ENCODE measurements at places on chromosomes 1 and 21.

DNA sequence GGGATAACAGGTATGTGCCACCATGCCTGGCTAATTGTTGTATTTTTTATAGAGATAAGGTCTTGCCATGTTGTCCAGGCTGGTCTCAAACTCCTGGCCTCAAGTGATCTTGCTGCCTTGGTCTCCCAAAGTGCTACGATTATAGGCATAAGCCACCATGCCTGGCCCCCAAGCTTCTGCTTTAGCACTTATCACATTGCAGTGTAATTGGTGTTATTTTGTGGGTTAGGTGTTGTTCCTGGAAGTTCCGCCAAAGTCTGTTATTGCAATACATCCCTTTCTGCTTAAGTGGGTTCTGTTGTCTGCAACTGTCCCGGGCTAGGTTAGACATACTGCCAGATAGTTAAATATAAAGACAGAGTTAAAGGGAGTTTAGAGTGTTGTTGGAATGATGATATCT, 3.4 kb downstream of the ZCCHC17 start:
- no peak for DNase-seq

GRCh38 chr1:102163799-102164198, 167.1 kb upstream of the OLFM3 start:
- no peak for DNase-seq

- no peak for DNase-seq
Measured at GRCh38 chr1:241186716-241187115, 170.3 kb downstream of the RGS7 start.

GRCh38 chr1:162753998-162754585, 36.4 kb upstream of the HSD17B7 start:
- DNase-seq = no peak

DNA sequence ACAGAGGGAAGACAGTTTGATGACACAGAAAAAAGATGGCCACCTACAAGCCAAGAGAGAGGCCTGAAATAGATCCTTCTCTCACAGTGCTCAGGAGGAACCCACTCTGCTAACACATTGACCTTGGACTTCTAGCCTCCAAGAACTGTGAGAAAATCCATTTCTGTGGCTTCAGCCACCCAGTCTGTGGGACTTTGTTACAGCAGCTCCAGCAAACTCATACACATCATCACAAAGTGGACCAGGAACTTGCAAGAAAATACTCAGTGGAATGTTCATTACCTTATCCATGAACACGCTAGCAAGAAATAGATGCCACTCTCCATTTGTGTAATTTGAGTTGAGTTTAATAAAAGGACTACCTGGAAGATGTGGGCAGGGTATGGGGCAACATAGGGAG, 38.1 kb upstream of the VWA5B1 start:
- no peak for DNase-seq

DNA sequence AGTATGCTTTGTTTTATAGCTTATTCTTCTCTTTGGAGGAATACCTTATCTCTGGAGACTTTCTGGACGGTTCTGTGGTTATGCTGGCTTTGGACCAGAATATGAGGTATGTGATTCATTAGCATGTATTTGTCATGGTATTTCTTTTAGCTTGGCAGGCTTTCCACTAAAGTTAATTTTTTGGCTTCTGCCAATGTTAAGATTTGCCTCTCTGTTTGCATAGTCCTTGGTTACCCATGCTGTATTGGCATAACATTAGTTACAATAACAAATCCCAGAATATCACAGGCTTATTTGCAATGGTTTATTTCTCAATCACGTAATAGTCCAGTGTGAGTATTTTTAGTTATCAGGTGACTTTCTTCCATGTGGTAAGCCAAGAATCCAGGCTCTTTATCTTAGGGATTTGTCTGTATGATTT, 9.7 kb downstream of the ZMPSTE24 start:
- peak; percentile 50 for DNase-seq

DNA sequence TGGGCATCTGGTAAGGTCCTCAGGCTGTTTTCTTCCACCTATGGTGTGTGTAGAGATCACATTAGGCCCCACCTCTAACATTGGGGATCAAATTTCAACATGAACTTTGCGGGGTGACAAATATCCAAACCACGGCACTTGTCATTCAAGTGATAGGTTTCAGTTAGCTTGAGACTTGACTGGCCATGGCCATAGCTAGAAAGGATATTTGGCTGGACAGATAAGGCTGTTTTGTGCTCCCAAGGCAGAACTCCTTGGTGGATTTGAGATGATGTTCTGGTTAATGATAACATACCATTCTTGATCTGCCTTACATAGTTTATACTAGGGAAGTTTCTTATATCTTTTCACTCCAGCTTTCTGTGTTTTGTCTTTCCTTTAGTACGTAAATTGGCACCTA, 48.5 kb downstream of the CELF3 start:
- no peak for DNase-seq

- no peak for DNase-seq
Measured at GRCh38 chr21:44686843-44687561, 5.0 kb upstream of the KRTAP12-1 start.

- DNase-seq = peak; percentile 45
Measured at GRCh38 chr1:241612533-241613477, 27.4 kb downstream of the CHML start.

DNA sequence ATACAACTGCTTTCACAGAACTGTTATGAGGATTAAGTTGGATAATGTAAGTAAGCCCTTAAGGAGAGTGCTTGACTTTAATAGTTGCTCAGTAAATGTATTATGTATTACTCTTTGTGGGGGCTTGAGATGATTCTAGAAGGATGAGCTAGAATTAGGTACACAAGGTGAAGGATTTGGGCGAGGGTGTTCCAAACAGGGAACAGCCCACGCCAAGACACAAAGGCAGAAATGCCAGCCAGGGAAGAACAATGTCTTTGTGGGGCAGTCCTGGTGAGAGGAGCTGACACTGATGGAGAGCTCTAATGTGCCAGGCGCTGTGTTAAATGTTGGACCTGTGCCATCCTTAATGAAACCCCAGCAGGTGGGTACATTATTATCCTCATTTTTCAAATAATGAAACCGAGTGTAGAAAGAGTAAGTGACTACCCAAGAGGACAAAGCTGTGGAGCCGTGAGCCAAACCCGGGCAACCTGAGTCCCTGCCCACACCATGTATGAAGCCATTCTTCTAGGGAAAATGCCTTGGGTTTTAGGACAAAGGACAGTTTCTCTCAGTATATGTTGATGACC, 362.4 kb downstream of the HHAT start:
- no peak for DNase-seq

DNA sequence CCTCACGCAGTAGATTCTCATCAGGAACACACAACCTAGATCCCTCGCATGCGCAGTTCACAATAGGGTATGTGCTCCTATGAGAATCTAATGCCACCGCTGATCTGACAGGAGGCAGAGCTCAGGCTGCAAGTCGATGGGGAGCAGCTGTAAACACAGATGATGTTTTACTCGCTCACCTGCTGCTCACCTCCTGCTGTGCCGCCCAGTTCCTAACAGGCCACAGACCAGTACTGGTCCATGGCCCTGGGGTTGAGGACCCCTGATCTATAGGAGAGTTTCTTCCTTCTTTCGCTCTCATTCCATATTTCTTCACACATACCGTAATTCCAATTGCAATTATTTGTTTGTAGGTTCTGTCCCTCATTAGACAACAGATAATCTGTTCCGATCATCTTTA, 103.4 kb downstream of the CLEC20A start:
- DNase-seq = no peak

DNA sequence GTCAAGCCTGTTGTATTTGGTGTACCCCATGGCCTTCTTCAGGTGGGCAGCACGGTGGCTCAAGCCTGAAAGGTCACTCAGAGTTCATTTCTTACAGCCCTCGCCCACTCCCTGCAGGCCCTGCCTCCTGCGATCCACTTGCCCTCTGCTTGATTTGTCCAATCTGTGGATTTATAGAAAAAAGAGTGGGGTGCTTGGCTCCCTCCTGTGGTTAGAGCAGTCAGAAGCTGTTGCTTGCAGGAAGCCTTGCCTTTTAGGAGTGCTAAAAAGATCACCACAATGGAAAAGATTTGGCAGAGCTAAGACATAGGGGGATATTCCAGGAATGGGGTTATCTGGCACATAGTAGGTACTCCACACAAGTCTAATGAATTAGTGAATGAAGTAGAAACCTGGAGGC, 108.0 kb upstream of the TRABD2B start:
- DNase-seq = no peak

GRCh38 chr1:3530086-3530925, 75.8 kb downstream of the ARHGEF16 start:
- no peak for DNase-seq

- DNase-seq = no peak
Measured at GRCh38 chr1:7376676-7377075, 394.4 kb upstream of the VAMP3 start.

DNA sequence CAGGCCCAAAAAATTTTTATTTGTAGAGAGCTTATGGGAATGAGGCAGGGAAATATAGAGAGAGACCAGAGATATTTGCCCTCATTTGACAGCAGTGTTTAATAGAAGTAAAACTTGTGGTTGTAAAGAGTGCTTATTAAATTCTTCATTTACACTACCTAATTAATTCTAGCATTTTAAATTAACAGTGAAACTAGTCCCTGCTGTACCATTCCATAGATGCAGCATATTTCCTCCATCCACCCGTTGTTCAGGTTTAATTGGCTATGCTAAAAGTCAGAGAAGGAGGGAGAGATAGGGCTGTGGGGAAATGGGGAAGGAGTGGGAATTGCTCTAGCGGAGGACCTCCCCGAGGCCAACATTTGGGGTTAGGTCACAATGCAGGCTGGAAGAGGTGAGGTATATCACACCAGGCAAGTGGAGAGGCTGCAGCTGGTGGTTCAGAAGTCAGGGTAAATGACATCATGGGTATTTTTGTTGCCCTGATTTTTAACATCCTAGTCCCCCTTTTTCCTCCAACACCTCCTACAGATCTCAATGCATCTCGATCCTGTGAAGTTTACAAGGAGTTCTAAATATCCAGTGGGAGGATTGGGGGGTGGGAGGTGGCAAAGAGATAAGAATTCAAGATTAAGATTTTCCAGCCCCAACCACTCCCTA, 38.6 kb downstream of the ELAVL4 start:
- no peak for DNase-seq

DNA sequence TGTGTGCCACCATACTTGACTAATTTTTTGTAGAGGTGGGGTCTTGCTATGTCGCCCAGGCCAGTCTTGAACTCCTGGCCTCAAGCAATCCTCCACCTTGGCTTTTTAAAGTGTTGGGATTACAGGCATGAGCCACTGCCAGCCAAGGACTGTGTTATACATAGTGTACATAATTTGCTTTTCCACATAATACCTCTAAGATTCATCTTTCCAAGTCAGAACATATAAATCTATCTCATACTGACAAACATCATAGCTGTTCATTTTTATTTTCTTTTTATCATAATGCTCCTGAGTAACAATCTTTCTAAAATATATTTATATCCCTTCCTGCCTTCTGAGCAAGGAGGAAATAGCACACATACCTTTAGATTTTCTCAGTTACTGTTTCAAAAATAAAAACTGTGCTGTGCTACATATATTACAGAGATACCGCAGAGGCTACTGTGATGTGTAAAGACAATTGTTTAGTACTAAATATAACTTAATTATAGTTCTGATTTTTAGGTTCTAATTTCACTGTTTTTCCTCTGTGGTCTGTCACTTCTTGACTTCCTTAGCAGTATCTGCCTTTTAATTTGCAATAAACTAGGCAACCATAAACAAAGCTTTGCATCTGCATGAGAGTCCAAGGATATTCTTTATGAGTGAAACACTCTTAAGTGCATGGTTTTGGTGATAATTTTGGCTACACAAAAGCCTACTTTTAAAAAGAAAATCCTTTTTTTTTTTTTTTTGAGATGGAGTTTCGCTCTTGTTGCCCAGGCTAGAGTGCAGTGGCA, 59.3 kb downstream of the EYA3 start:
- DNase-seq = no peak

- DNase-seq = no peak
Measured at GRCh38 chr1:58805716-58806571, 22.1 kb upstream of the JUN start.
